ENCODE measurements at places on chromosomes 7 and 10.

GRCh38 chr10:110311357-110311949 lies 6.7 kb upstream of the SMNDC1 start:
- no peak for DNase-seq

DNA sequence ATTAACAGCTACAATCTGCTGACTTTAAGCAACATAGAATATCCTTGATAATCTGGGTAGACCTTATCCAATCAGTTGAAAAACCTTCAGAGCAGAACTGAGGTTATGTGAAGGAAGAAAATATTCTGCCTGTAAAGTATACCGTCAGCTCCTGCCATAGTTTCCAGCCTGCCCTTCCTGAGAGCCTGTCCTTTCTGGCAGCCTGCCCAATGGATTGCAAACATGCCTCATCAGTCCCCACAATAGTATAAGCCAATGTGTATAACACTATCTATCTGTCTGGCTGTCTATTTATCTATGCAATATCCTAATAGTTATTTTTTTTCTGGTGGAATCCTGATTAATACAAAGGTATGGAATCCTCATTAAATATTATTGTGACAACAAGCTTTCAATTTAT lies 489.2 kb upstream of the KCND2 start:
- no peak for DNase-seq

DNA sequence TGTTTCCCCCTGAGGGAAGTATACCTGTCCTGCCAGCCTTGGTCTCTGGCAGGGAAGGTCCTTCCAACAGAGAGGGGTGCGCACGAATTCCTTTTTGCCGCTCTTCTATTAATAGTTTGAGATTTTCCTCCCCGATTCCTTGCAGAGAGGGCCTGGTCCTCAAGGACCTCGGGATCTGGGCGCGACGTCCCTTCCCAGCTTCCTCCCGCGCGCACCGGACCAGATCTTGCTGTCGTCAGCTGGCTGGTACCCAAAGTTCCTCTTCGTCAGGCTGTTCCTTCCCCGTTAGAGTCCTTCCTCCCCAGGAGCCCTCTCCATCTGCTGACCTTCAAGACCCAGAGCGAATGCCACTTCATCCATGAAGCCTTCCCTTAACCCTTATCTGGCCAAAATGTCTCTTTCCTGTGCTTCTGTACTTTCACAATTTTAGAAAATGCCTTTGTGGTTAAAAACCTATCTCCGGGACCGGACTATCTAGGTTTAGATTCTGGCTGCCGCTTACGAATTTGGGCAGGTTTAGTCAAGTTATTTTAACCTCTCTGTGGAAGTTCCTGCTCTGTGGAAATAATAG lies 851 bp upstream of the GOT1 start:
- no peak for DNase-seq

DNA sequence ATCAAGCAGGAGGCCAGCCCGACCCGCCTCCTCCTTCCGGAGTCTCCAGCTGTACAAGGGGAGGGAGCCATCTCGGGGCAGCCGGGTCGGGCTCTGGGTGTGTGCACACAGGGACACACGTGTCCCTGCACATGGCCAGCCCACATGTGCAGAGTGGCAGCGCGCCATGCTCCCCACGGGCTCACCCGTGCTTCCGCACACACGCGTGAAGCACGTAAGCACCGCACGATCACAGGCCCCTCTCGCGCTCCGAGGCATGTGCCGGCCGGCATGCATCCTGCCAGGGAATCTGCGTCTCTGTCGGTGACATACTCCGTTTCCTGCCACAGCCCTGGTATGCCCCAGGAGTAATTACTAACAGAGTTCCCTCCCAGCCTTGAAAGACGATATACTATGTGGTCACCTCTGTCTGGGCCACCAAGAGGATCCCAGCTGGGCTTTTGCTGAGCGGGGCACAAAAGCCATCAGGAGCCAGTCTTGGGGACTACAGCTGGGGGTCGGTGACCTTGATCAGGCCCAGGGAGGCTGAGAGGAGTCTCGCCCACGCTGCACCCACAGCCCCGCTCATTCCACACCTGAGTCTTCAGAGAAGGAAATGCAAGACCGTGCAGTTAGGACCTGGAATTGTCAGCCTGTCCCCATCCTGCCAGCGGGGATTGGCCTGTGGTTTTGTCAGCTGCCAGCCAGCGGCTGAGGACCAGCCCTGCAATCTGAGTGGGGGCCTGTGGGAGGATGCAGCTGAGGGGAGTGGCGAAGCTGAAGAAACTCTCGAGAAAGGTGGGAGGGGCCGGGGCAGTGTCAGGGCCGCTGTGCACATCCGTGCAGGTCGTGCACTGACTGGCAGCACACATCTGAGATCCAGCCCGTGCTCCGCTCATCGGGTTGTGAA lies 11.0 kb upstream of the LFNG start:
- no peak for DNase-seq

GRCh38 chr7:157561523-157561785 lies 224.7 kb downstream of the DNAJB6 start:
- no peak for DNase-seq

GRCh38 chr10:2813286-2813685 lies 254.1 kb upstream of the PFKP start:
- DNase-seq, result no peak

- DNase-seq, result no peak
Measured at GRCh38 chr7:30733691-30734090, 18.2 kb upstream of the INMT start.

- DNase-seq, result no peak
Measured at GRCh38 chr10:48836605-48837004, 103.0 kb downstream of the LRRC18 start.

DNA sequence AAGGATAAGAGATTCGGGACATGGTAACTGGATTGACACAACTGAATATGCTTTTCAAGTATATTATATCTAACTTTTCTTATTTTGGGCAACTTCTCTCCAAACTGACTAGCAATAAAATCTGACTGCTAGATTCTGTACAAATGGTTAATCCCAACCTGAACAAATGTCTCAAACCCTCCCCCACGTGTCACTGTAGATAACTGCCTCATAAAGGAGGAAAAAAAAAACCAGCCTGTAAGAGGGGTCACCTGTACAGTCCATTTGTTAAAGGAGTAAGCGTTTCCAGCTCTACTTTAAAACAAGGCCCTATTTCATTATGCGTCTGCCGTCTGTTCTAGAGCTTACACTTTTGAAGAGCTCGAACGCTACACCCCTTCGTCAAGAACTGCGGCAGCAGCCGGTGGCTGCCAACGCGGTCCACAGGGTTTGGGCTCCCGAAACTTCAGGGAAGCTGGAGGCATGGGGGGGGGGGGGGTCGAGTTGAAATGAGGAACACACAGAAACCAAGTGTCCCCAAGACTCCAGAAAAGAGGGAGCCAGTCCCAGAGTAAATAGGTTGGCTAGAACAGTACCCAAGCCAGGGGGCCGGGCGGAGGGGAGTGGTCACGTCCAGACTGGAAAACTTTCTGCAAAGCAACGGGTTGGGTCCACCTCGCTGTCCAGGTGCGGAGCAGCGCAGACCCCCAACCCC lies 492 bp downstream of the COG5 start:
- DNase-seq, result no peak

DNA sequence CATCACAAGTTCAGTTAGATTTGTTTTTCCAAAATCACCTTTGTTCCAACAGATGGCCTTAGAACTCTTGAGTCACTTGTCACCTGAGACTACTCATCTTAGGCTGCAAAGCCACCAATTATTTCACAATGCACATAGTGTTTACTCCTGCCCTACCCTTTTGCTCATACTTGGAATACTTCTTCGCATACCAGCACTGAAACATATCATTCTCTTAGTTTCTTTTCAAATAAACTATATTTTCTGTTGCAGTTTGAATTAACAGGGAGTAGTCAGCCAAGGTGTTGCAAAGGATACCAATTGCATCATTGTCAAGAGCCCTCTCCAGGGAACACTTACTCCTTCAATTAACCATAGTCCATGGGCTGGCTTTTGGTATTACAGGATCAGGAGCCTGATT lies 71.0 kb downstream of the CASD1 start:
- no peak for DNase-seq

GRCh38 chr7:122092964-122093797 lies 50.9 kb downstream of the AASS start:
- DNase-seq, result no peak

- no peak for DNase-seq
Measured at GRCh38 chr7:150400788-150401423, 21.8 kb downstream of the ZNF775 start.

- no peak for DNase-seq
Measured at GRCh38 chr7:134470864-134471263, 12.0 kb upstream of the AKR1B1 start.

DNA sequence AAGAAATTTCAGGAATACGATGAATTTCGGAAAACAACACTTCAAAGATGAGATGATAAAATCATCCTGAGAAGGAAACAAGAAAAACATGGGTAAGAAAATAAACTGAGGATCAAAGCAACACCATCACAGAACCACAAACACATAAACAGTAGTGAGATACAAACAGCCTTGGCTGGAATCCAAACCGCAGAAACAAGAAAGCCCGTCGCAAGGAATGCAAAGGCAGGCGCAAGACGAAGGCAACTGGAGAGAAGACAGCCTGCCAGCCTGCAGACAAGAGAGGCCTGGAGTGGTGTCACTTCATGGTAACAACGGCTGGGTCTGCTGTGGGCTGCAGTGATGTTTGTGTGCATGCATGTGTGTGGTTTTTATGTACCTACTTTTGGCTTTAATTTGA lies 61.8 kb upstream of the DRGX start:
- DNase-seq, result no peak

DNA sequence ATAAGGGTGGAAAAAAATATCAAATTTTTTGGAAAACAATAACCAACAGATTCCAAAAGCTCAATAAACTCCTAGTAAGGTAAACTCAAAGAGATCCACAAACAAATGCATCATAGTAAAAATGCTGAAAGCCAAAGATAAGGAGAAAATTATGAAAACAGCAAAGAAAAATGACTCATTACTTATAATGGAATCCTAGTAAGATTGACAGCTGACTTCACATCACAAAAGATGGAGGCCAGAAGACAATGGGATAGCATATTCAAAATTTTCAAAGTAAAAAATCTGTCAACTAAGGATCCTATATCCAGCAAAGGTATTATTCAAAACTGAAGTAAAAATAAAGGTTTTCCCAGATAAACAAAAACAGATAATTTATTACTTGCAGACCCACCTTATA lies 183.4 kb upstream of the VIPR2 start:
- no peak for DNase-seq

- DNase-seq, result no peak
Measured at GRCh38 chr10:13439313-13440184, 89.3 kb downstream of the BEND7 start.

Data from cortex of kidney (tissue), 1 donor.